ENCODE measurements at places on chromosomes 3 and 15.
A peak's percentile ranks its signal among the peaks of the same experiment; 100 is the strongest.

DNA sequence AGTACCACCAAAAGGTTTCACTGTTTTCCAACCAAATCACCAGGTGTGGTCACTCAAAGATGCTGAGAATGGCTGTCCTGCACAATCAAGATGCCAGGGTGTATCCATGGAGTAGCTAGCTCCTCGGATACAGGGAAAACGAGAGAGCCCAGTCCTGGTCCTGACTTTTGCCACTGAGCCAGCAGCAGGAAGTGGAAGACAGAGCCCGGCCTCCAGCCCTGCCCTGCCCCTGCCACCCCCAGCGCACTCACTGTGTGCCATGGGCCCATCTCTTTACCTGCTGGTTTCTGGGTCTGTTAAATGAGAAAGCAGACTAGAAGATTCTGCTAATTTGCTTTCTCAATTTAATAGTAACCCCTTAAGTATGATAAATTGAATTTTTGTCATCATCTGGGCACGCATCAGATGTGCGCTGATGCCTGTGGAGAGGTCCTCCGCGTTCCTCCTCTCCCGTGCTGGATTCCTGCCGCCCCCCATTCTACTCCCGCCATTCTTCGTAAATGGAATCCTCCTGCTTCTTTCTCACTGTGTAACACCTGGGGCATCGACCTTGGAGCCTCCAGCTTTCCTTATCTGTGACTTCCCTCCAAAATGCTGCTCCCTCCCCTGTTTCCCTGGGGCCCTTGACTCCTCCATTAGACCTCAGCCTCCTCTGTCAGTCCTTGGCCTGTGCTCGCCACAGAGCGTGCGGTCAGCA is 18.0 kb downstream of the TNFAIP8L3 start:
- no peak for DNase-seq

GRCh38 chr15:67196672-67197363 is 57.6 kb downstream of the AAGAB start:
- DNase-seq = no peak

GRCh38 chr3:109132801-109133473 is 3.6 kb upstream of the C3orf85 start:
- DNase-seq = no peak

GRCh38 chr3:121637922-121638321 is 22.8 kb downstream of the HCLS1 start:
- DNase-seq = no peak

DNA sequence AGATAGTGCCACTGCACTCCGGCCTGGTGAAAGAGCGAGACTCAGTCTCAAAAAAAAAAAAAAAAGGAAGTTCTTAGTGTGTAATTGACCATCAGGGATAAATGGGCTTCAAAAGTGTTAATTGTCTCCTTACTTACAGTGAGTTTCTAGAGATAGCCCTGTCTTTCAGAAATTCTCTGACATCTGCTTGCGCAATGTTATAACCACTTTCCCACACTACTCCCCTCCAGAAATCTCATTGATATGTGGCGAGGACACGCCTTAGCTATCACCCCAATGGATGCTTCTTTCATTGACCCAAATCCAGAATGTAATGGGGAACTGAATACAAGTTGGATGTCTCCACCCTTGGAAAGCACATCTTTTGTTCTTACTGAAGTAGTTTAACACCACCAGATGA is 70.9 kb downstream of the GMPS start:
- DNase-seq = no peak

DNA sequence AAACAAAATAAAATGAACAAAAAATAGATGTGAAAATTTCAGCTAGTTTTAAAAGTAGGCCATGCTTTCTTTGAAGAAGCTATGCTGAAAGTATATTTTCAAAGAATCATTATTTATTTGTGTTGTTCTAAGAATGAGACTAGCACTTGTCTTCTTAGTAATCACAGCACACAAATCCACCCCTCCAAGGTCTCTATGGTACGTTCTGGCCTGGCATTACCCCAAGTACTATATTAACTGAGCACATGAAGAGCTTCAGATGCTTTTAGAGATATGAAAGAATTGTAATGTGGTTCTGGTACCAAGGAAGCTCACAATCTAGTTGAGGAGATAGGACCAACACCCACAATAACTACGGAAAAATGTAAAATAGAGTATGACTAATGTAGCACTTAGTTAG is 416.5 kb downstream of the PLCL2 start:
- no peak for DNase-seq

DNA sequence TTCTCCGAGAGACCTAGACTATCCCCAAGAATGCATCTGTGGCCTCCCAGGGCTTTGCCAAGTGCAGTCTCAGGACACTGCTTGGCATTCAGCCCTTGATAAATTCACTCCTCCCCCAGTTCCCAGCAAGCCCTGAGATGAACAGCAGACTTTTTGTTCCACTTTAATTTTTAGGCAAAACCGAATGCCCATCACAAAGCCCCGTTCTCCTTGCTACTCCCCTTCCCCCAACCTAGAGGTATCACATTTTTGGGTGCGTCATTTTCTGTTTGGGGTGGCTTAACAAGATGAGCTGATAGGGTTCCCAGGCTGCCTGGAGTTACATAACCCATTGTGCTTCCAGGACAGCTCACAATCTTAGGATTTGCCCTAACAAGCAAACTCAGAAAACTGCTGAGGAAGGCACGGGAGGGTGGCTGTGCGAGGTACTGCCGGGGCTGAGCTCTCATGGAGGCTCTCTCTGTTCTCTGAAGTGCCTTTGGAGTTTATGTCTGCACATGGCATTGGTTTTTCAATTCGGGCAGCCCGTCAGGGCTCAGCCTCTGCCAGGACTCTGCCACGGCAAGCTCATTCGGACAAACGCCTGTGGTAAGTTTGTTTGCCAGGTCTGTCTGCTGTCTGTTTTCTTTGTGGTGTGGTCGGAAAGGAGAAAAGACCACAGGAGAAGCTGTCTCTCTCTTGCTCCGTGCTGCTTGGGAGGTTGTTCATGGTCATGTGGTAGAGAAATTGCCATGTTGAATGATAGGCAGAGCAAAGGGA is at the start of gene TRAK1:
TRAK1 (plus strand) TSS at position 385 of the 759 bp plus-strand sequence; CDS start at position 498, 113 bp downstream.
- DNase-seq = no peak

DNA sequence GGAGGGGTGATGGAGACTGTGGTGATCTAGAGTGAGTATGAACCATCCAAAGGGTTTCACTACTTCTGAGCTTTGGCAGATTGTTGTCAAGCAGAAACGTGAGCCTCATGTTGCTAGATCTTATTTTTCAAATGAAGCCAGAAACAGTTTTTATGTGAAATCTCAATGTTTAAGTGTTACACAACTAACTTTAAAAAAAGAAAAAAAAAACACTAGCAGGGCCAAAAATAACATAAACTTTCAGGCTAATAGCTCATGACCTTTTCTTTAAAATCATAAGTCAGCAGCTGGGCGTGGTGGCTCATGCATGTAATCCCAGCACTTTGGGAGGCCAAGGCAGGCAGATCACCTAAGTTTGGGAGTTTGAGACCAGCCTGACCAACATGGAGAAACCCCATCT is 2.1 kb upstream of the HTR3D start:
- DNase-seq = no peak

DNA sequence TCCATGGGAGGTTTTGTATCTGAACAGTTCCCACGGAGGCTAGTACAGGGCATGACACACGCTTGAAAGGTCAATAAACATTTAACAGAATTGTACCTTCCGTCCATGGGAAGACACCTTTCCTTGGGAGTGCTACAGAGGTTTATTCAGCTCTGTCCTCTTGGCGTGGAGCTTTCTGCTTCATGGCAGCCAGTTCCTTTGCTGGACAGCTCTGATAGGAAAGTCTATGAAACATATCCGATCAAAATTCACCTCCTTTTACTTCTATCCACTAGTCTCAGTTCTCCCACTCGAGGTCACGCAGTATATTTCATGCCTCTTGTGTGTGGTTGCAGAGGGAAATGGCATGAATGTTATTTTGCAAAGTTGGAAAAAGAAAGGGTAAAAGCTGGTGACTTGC is 91.2 kb downstream of the PEX5L start:
- DNase-seq = no peak

GRCh38 chr15:68704496-68705021 is 116.1 kb downstream of the ANP32A start:
- no peak for DNase-seq

DNA sequence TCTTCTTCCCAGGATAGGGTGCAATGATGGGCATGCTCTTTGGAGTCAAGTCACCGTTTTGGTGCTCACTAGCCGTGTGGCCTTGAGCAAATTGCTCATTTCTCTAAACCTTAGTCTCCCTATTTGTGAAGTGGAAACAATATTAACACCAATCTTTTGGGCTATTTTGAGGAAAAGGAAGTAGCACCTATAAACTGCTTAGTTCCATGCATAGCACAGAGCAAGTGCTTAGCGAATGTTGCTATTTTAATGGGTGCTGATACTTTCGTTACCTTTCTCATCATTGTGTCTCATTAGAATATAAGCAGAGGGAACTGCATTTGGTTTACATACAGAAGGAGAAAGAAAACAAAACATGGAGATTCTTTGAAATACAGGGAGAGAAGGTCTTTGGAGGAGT is 66.1 kb downstream of the BOC start:
- DNase-seq = no peak

- DNase-seq = no peak
Observed at GRCh38 chr3:32411442-32411841, 19.8 kb downstream of the CMTM7 start.

- DNase-seq = no peak
Observed at GRCh38 chr15:60593170-60593478, 114.2 kb upstream of the ICE2 start.

GRCh38 chr3:36796881-36797280 is 32.5 kb upstream of the DCLK3 start:
- DNase-seq = no peak

GRCh38 chr3:8712045-8712907 is 21.3 kb upstream of the CAV3 start:
- no peak for DNase-seq

DNA sequence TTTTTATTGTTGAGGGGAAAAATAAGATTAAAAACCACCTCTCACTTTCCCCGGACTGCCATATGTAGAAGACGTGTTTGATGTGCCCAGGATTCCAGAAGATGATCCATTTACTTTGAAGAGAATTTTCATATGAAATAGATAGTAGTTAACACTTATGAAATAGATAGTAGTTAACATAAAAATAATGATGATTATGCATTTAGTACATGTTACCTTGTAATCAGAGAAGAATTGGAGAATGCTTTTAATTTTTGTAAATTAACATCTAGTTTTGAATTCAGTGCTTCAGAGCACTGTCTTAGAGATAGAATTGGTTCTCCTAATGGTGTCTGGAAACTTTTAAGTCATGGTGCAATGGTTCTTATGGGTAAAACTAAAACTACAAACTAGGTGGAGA is 46.1 kb upstream of the CRTC3 start:
- DNase-seq = no peak

DNA sequence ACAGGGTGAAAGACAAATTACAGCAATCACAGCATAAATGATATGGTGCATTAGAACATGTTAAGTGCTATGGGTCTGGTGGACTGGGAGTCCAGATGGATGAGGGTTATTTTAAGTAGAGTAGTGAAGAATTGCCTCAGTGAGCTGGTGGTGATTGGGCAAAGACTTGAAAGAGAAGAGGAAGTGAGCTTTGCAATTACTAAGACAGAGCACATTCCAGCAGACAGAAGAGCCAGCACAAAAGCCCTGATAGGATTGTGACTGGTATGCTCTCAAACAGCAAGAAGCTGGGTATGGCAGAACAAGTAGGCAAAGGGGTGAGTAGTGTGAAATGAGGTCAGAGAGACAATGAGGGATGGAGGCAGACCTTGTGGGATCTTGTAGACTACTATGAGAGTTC is 2.1 kb upstream of the ACKR4 start:
- DNase-seq = peak; percentile 23

GRCh38 chr3:37115446-37115845 is 58.9 kb downstream of the LRRFIP2 start:
- DNase-seq = no peak

DNA sequence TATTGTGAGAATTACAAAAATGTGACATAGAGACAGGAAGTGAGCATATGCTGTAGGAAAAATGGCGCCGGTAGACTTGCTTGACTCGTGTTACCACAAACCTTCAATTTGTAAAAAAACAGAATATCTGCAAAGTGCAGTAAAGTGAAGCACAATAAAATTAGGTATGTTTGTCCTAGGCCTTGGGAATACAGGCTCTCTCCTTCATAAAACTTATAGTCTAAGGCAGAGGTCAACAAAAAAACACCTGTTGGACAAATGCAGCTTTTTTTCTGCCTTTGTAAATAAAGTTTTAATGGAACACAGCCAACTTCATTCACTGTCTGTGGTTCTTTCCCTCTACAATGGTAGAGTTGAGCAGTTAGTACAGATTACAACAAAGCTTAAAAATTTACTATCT is 216.8 kb upstream of the SATB1 start:
- DNase-seq = no peak

DNA sequence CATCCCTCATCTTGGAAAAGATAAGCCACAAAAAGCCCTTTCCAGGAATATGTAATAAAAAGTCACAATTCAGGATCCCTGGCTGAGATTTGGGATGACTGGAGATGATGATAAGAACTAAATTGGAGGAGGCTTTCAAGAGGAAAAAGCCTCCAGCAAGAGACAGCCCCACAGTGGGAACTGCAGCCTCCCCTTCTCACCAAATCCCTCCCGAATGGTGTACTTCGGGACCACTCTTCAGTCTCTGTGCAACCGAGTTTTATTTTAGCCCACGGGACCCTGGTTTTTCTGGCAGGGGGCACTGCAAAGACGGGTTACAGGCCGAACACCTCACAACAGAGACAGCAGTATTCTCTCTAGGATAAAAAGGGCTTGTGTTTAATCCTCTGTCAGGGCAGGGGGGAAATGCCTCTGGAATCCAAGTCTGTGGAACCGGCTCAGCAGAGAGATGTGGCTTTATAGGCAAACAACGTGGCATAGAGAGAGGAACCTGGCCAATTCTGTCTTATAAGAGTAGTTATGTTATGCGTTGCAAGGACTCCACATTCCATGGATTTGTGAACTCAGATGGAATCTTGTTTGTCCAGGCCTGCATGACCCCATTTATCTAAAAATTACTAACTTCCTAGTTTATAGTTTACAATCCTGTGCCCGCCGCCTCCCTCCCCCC is 1.2 kb upstream of the LMCD1 start:
- no peak for DNase-seq

- no peak for DNase-seq
Observed at GRCh38 chr3:103306104-103306503, 871.3 kb downstream of the ZPLD1 start.

DNA sequence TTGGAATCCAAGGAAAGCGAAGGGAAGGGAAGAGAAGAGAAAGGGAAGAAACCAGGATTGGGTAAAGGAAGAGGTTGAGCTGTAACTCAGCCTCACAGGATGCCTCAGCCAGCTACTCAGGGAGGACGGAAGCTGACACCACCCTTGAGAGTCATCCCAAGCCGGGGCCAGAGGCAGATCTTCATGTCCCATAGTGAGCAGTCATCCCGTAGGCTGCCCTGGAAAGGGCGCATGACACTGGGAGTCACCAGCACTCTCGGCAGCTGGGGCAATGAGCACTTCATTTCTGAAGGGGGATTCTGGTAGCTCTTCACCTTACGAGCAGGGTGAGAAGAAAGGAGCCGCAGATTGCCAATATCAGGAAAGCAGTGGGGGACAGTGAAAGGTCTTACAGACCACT is 60.1 kb upstream of the PCSK6 start:
- no peak for DNase-seq

DNA sequence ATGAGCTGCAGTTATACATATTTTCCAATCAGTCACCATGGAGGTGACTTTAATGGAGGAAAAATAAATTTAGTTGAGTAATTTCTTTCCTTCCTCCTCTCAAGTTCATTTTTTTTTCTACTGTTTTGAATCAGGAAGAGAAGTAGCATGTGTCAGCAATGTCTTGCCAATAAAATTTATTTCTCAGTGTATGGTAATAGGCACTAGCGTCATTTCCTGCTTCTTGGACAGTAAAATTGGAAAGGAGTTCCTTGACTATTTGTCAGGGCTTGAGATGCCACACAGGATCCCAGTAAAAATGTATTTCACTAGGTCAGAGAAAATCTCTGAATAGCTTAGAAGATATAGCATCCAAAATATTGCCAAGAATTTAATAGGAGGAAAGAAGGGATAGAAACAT is 605.9 kb downstream of the ROBO1 start:
- no peak for DNase-seq

Data from NCI-H2227 treated with DMSO at 0.1 percent for 48 hours (cell line).